ENCODE measurements at places on chromosomes 5 and 9. TPM values are rescaled to one million over a fixed set of nuclear protein-coding genes. Genes with fewer than 3 reads are reported as not detected.

PKN3 gene
- 8.2 TPM for total RNA-seq

NAA35 gene
- total RNA-seq = 28.2 TPM

CDH12 gene
- not detected for total RNA-seq

SPATA31C1 gene
- total RNA-seq = not detected

CDX1 gene
- total RNA-seq = 1.3 TPM

MED27 gene
- 65.6 TPM for total RNA-seq

SLC6A18 gene
- total RNA-seq = not detected
